GM18507 (cell line): ENCODE measurements at places on chromosomes 5 and 9.

DNA sequence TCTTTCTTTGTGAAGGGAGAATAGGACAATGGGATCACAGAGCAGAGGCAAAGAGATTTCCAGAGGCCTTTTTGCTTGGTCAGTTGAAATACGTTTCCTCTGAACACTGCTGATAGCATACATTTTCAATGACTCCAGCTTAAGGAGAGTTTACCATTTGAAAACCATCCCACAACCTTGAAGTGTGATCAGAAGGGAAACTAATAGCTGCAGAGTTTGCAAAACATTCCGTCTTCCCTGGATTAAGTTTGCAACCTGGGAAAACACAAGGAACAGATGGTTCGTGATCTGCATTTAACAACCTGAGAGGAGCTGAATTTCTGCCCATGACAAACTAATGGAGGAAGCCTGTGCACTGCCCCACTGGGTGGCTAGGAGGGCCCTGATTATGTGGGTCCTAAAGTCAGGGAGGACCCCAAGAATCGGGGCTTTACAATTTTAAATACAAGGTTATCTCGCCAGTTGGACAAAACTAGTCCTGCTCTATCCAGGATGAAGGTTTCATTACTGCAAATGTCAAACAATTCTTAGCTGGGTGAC is 35.6 kb downstream of the MTX3 start:
- DNase-seq: no peak

DNA sequence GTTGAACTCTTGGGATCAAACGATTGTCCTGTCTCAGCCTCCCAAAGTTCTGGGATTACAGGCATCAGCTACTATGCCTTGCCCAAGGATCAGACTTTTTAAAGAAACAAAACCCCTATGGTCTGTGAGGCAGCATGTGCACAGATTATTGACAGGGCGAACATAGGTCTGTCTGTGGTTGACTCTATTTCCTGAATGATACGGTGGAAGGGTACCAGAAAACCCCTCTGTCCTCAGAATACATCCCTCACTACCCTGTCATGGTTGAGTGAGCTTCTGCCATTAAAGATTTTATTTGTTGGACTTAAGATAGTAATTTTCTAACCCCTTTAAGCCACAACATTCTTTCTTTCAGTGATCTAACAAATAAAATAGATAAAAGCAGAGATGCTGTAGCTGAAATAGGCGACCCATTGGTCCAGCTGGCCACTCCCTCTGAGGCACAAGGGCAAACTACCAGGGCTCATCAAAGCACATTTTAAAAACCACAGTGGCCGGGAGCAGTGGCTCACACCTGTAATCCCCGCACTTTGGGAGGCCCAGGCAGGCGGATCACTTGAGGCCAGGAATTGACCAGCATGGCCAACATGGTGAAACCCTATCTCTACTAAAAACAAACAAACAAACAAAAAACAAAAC is 84.9 kb upstream of the ANKRD55 start:
- no peak for DNase-seq

GRCh38 chr5:136094189-136094912 is 38.3 kb upstream of the SMAD5 start:
- no peak for DNase-seq

- DNase-seq: no peak
Measured at GRCh38 chr5:90141984-90142383, 267.6 kb downstream of the CETN3 start.

- DNase-seq: no peak
Measured at GRCh38 chr5:168802337-168802736, 223.2 kb upstream of the PANK3 start.

GRCh38 chr5:4995014-4995413 is 145.1 kb upstream of the ADAMTS16 start:
- no peak for DNase-seq

DNA sequence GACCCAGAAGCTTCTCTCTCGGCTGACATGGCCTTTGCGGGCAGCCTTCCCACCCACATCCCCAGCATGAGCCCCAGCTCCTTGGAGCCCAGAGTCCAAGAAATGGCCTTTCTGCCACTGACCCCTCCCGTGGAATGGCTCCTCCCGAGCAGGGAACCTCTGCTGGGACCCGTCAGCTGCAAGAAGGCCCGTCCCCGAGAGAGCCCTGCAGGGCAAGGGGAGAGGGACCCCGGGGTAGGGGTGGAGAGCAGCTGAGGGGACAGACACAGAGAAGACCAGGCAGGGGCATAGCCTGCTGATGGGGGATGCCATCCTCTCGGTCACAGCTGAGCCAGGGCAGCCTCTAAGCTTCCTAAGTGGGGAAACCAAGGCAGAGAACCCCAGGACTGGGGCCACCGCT is 11.2 kb upstream of the NOTCH1 start:
- no peak for DNase-seq

GRCh38 chr9:82555431-82556051 is 507.4 kb downstream of the RASEF start:
- no peak for DNase-seq

DNA sequence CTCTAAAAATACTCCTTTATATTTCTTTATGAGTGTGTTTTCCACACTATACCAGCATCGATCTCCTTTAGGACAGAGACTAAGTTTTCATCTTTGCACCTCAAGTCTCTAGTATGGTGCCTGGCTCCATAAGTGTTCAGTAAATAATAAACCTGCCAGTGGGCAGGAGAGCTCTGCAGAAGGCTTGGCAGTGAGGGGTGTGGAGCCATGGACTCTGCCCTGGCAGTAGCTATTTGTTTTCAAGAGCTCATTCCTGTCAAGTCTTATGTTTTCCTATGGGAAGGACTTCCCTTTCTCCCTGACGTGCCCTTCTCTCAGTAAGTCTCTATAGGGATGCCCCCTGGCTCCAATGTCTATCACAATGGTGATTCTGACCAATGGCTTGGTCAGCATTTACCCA is 252.2 kb downstream of the PIK3R1 start:
- DNase-seq: no peak

DNA sequence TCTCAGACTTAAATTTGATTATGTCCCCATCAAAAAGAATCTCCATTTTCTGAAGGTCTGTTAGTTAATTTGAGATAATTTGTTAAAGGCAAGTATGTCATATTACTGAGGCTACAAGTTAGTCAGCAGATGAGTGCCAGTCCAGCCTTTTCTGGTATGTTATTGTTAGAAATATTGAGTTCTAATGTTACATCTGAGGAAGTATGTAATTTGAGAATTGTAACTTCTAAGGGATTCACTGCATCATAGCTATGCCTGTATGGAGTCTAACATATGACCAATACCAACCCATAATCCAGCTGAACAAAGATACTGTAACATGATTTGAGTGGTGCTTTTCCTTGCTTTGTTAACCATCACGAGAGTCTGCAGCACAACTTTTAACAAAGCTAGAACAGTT is 13.9 kb downstream of the SLC23A1 start:
- DNase-seq: no peak

- DNase-seq: no peak
Measured at GRCh38 chr5:115100319-115100955, 69.3 kb downstream of the TRIM36 start.

GRCh38 chr9:77649109-77649812 is 1.1 kb upstream of the GNA14 start:
- DNase-seq: no peak

DNA sequence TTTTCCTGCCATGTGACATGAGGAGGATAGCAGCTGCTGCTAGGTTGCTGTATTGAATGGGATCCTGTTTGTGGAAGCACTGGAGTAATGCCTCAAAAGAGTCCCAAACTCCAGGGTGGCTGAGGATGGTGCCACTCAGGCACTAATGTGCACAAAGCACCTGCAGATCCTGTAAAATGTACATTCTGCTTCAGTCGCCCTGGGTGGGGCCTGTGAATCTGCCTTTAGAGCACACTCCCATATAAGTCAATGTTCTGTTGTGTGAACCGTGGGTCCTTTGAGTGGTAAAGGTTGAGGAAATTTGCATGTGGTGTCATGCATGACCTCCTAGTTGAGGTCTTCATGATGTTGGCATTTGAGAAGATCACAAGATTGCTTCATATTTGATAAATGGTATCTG is 31.6 kb upstream of the ANKRD18A start:
- DNase-seq: no peak

GRCh38 chr5:173148354-173148753 is 4.0 kb downstream of the BNIP1 start:
- no peak for DNase-seq

- DNase-seq: no peak
Measured at GRCh38 chr5:15283076-15283475, 216.9 kb upstream of the FBXL7 start.

GRCh38 chr5:65760504-65761275 is 38.7 kb downstream of the NLN start:
- DNase-seq: no peak

DNA sequence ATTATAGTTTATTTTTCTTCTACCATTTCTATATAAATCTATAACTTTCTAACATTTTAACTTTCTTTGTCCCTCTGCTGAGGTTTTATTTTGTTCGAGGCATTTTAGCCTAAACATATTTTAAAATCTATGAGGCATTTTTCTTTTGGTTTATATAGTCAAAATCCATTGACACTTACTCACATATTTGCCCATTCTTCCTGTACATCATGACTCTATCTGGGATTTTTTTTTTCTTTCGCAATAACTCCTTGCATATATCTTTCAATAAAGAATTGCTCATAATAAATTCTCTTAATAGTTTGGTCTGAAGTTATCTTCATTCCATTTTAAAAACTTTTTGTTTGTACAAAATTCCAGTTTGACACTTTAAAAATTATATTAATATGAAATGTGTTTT is 632.3 kb downstream of the TLE4 start:
- no peak for DNase-seq

- no peak for DNase-seq
Measured at GRCh38 chr5:170520372-170520771, 16.6 kb downstream of the KCNIP1 start.

- DNase-seq: no peak
Measured at GRCh38 chr5:117594166-117594565, 1019.5 kb upstream of the SEMA6A start.

DNA sequence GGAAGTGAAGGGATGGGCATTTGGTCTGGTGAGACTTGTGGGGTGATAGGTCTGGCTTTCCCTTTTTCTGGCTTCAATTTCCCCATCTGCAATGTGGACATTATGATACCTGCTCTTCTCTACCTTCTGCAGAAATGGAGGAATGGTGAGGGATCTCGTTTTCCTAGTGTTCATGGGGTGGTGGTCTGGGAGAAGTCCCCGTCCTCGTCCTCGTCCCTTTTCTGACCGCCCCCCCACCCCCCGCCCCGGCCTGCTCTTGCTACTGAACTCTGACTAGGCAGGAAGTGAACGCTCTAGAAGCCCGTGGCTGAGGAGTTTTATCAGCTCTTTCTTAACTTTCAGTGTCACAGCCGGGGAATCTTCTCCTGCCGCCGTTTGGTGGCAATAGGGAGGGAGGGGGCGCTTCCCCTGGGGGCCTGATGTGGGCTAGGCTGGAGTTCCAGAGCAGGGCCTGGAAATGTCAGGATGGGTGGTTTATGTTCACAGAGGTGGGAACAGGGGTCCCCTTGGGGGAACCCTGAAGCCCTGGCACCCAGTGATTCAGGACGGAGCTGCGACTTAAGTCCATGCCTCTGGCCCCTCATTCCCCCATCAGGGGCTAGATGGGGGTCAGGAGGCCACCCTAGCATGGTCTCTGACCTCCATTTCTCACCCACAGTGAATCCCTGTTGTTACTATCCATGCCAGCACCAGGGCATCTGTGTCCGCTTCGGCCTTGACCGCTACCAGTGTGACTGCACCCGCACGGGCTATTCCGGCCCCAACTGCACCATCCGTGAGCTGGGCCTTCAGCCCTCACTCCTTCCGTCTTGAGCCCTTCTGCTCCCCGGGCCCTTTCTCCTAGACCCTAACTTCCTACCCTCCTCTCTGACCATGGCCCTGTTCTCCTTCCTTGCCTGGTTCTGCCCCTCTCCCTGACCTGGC is 6.7 kb downstream of the PTGS1 start:
- DNase-seq: no peak
